ENCODE measurements at places on chromosomes 4 and X.

DNA sequence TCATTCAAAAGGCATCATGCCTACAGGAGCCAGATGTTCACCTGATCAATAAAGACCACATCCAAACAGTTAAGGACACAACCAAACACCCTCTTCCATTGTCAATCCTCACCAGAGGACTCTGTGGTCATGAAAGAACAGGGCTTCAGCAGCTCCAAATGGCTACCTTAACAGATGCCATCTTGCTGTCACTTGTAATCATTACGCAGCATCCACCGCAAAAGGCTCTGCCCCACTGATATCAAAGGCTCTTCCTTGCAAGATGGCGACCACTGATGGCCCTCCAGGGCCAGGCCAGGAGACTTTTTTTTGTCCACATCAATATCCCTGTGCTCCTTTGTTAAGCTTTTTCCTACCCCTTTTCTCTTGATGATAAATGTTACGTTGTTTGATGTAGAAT lies 157.4 kb downstream of the DHRSX start:
- no peak for DNase-seq

GRCh38 chrX:136310411-136310810 lies 9.6 kb downstream of the ADGRG4 start:
- peak; percentile 2 for DNase-seq

DNA sequence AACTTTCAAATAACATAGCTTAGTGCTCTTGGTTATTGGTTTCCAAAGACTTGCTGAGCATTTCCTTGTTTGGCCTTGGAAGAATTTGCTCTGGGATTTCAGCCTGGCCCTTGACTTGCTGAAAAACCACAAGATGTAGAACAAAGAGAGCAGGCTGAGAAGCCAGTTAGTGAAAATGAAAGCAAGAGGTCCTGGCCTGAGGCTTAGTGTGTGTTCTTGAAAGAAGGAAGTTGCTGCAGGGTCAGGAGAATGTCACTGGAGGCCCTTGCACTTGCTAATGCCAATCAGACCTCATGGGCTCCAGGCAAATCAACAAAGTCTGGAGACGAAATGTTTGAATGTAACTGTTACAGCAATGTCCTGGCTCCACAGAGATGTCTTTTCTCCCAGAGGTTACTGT lies 79.4 kb downstream of the SYNPO2 start:
- no peak for DNase-seq

DNA sequence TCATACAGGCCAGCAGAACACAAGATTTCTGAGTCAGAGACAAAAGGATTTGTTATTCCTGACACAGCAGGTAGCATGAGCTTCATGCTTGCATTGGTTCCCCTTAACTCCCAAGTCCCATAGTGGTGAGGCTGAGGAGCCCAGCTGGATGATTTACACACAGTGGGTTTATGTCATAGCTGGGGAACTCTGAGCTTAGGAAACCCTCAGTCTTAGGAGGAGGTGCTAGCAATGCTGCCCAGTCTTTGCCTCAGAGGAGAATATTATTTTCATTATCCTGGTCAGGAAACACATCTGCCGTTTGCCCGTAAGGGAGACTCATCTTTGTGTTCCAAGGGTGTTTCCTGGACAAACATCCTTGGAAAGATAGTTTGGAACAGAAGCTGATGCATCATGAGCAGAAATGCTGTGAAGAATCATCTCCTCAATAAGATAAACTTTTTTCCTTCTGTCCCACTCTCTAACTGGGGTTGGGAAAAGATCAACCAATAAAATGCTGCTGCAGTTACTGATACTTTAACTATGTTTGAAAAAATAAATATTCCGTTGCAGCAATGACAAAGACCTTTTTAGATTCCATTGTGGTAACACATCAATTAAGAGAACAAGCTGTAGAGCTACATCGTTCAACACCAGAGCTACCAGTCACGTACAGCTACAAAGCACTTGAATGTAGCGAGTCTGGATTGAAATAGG lies 146.8 kb downstream of the DCLK2 start:
- DNase-seq: no peak

DNA sequence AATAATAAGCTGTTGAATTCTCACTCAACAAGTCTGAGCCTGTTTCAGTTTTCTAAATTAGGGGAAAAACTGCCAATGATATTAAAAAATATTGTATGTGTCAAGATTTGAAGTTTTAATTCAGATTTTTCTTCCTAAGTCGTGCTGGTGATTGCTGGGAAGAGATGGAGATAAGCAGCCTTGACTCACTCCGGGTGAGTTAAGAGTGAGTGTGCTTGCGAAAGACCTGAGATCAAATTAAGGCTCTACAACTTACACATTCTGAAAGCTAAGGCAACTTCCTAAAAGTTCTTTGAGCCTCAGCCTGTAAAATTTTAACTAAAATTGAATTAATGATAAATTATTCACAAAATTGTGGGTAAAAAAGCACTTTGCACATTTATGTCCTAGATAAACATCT lies 1441.2 kb downstream of the PCDH7 start:
- no peak for DNase-seq

DNA sequence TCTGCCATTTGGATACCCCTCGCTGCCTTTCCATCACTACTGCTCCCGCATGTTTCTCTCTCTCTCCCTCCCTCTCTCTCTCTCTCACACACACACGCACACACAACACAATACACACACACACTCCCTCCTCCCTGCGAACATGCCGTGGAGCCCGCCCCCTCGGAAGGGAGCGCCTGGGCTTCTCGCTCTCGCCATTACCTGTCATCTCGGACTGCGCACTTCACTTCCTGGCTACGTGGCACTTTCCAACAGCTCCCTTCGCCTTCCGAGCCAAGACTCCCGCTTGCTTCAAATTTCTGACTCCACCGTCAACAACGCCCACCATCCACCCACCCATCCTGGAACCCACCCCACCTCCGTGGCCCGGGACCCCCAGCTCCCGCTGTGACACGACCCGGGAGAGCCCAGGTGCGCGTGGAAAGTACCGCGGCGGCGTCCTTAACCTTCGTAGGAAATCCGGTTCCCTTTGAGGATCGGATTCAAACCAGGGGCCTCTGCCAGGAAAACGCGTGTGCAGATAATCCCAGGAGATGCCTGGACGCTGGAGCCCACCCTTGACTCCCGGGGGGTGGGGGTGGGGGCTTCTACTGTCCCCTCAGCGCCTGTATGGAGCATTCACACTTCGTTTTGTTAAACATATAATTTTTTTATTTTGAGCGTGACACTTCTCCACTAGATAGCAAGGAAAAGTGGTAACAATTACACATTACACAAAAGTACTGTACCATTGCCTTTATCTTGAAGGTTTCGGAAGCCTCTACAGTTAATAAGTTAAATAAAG lies 12.5 kb downstream of the ARX start:
- DNase-seq: no peak

GRCh38 chrX:119236623-119237561 lies 807 bp downstream of the PGRMC1 start:
- no peak for DNase-seq

DNA sequence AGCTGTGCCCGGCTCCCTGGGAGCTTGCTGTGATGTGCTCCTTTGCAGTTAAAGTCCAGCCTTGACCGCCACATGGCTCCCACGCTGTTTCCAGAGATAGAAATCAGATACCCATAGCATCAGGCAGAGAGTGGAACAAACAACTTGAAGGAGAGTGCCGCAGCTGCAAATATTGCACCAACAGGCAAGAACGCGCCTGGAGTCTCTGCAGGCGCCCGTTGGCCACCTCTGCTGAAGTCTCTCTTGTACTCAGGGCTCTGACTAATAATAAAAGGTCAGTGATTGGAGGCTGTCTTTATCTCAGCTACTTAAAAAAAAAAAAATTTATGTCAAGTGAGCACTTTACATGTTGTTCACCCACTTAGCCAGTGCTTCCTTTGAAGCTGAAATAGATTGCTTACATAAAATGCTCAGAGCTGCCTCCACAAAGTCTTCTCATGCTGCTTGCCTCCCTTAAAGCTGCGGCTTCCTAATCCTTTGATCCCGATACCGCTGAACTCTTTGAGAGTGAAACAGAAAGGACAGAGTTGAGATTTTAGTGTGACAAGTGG lies 30.9 kb upstream of the TENM3 start:
- DNase-seq: peak; percentile 24

GRCh38 chrX:21658746-21659145 lies 616 bp upstream of the KLHL34 start:
- DNase-seq: no peak

DNA sequence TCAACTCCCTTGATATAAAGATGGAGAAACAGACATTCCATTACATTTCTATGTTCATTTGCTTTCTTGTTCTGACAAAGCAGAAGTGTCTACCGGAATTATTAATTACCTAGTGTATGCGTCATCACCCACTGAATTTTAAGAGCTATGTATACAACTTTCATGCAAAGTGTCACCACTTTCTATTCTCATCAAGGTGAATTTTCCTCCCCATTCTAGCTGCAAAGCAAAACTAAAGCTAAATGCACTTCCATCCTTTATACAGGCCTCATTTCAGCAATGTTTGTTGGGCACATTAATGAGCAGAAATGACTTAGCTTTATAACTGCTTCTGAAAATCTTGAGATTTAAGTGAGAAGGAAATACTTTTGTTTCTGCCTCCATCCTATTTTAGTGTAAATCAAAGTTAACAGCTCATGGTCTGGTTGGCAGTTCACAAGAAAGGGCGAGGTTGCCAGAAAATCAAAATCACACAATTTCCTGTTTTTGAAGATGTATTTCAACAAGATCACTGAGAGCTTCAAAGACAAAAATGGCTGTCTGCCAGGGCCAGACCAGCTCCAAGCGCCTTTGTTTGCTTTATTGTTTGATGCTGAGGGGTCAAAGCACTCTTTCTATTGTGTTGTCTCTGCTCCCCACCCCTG lies 7.2 kb upstream of the FAM9C start:
- DNase-seq: no peak

DNA sequence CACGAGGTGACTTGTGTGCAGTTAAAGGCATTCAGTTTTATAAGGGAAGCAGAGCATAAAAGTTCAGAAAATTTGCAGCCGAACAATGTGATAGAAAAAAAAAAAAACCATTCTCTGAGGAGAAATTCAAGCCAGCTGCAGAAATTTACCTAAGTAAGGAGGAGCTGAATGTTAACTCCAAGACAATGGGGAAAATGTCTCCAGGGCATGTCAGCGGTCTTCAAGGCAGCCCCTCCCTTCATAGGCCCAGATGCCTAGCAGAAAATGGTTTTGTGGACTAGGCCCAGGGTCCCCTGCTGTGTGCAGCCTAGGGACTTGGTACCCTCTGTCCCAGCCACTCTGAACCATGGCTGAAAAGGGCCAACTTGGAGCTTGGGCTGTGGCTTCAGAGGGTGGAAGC lies 1764.0 kb downstream of the C4orf33 start:
- no peak for DNase-seq

GRCh38 chrX:53281321-53281822 lies at the start of gene IQSEC2:
Gene IQSEC2, minus strand, starts transcription at chrX:53281584.
- no peak for DNase-seq

DNA sequence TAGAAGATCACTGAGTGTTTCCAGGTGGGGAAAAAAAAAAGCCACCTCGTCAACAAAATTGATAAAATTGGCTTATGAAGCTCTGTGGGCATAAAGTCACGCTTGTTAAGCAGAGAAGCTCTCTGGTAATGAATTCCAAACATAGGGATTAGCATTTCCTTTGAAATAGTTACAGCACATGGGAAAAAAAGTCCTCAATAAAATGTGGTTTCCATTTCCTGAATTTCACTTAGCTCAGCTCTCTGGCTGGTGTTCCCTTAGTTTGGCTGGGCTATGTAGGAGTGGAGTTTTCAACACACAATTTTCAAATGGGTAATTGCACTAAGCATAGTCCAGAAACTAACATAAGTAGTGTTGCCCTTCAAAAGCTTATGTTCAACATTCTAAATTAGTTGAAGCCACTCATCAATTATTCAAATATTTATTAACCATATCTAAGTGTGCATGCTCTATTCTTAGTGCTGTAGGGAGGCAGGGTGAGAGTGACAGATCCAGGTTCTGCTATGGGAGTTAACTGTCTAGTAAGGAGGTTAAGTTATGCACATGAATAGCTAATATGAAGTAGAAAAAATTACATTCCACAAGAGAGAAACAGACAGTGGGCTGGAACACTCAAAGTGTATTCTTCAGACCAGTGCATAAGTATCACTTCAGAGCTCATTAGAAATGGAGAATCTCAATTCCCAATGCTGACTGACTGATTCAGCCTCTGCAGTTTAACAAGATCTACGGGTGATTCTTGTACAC lies 445.7 kb downstream of the SMARCA1 start:
- DNase-seq: no peak

DNA sequence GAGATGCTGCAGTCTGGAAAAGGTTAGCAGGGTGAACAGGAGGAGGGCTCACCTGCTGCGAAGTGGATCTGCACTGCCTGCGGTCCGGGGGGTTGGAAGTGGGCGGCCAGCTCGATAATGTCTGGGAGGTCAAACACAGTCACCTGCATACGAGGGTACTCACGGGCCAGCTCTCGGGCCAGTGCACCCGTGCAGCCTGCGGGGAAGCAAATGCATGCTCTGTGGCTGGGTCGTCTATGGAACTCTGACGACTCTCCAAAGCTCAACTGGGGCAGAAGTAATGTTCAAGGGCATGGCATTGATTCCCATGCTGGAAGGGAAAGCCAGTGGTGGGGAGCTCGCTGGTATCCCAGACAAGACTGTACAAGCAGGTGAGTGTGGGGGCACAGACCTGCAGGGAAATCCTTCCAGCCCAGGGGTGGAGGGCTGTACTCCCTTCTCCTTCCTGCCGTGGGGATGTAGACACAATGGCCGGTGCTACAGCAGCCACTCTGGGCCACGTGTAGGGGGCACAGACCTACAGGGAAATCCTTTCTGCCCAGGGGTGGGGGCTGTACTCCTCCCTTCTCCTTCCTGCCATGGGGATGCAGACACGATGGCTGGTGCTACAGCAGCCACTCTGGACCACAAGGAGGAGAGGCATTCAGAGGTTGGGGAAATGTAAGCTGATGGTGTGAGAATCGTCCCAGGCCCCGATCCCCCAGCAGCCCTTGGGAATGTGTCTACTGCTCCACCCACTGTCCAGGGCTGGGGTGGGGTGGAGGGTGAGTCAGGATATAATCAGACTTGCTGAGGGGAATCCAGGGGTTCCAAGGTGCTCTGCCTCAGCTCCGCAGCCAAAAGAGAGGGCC lies 26.2 kb upstream of the SLC25A6 start:
- no peak for DNase-seq

- DNase-seq: no peak
Observed at GRCh38 chr4:143215873-143216272, 31.2 kb downstream of the USP38 start.

DNA sequence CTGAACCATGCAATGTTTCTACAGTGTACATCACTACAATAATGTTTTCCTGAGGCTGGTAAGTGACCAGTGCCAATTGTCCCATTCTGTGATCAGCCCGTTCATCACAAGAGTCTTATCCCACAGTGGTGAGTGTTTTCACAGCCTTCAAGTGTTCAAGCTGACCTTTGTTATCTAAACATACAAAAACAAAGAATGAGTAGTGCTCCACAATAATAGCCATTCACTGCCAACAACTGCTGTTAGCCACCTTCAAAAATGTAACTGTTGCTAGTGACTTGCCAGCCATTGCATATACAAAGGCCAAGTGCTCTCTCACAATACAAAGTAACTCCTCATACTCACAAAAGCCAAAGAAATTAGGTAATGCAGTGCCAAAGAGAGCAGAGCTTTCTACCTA lies 1084.1 kb downstream of the FAM133A start:
- DNase-seq: no peak
